ENCODE measurements at places on chromosomes 3 and 15. TPM values are rescaled to one million over a fixed set of nuclear protein-coding genes. Genes with fewer than 3 reads are reported as not detected.
A peak's percentile ranks its signal among the peaks of the same experiment; 100 is the strongest.

DNA sequence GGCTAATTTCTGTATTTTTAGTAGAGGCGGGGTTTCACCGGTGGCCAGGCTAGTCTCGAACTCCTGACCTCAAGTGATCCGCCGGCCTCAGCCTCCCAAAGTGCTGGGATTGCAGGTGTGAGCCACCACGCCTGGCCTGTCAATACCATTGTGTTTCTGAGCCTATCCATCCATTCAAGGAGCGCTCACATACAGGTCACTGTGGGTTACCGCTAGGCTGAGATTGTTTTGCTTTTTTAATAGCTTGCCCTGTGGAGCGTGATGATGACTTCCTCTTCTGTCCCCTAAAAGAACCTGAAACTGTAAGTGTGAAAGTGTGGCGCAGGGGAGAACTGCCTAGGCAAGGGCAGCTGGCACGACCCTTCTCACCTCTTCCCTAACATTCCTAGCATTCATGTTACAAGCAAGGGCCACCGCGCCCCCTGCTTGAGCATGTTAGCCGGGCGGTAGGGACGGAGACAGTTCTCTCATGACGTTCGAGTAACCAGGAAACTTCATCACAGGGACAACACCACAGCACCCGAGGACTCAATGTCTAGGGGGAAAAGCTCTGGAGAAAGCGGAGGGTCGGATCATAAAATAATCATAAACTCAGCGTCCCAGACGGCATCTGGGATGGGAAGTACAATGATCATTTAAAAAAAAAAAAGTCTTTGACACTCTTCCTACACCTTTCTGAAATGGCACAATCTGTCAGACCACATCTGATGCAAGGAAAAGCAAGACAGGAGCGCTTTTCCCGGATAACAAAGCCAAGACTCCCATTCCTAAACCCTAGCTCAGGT is 790 bp downstream of the LAMP3 start:
- H3K4me1 ChIP-seq: no peaks in the 10 kb centered on the region
- H3K27ac ChIP-seq: no peak overlapping the region
- no peaks in the 10 kb centered on the region for H3K27me3 ChIP-seq
- DNase-seq: no peak
- H3K4me3 ChIP-seq: peak overlapping the region; percentile 48

- H3K36me3 ChIP-seq: no peaks in the 10 kb centered on the region
- no peak overlapping the region for H3K27ac ChIP-seq
- H3K4me3 ChIP-seq: no peak overlapping the region
- H3K27me3 ChIP-seq: no peaks in the 10 kb centered on the region
These were observed 341.7 kb downstream of the CLSTN2 start for GRCh38 chr3:140276703-140277102.

DNA sequence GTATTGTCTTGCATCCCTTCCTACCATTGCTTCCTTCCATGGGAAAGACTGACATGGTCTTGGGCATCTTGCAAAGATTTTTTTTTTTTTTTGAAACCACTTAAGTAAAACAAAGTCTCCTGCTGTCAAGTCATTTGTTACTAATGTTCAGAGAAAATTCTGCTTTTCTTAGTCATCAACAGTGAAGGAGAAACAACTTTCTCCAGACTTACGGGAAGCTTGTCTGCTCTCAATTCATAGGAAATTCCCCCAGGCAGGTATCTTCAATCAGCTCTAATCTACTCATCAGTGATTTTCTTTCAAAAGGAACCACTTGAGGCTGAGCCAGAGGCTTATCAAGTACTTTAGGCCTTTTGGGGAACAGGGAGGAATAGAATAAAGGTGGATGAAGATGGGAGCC is 15.9 kb upstream of the DRD3 start:
- no peaks in the 10 kb centered on the region for H3K36me3 ChIP-seq
- DNase-seq: no peak
- H3K4me1 ChIP-seq: no peaks in the 10 kb centered on the region
- no peak overlapping the region for H3K27ac ChIP-seq

- no peaks in the 10 kb centered on the region for H3K4me1 ChIP-seq
- DNase-seq: no peak
- no peak overlapping the region for H3K27ac ChIP-seq
- H3K27me3 ChIP-seq: no peaks in the 10 kb centered on the region
These were observed 143.1 kb downstream of the CDIN1 start for GRCh38 chr15:36722555-36722954.

- H3K4me1 ChIP-seq: no peaks in the 10 kb centered on the region
- no peaks in the 10 kb centered on the region for H3K27me3 ChIP-seq
- no peak overlapping the region for H3K4me3 ChIP-seq
- H3K27ac ChIP-seq: no peak overlapping the region
- H3K36me3 ChIP-seq: no peaks in the 10 kb centered on the region
These were observed 39.7 kb downstream of the ESYT3 start for GRCh38 chr3:138474163-138474562.

DNA sequence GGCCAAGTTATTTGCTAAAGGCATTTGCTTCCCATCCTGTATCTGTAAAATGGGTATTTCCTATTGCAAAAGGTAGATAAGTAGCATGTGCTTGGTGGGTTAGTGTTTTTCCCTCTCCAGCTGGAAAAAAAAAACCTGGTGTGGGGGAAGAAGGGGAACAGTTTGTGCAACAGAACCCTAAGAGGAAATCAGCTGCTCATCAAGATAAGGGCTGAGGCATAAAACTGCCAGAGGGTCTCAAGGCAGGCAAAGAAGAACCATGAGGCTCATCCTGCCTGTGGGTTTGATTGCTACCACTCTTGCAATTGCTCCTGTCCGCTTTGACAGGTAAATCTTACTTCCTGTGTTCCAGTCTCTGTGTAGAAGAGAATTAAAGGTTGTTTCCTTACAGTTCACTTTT is at the start of gene CPA3:
TSS of gene CPA3 (plus strand) at position 248 of the 400 bp plus-strand sequence. CDS start at position 260, 12 bp downstream.
- H3K4me3 ChIP-seq: no peak within 1 kb of the TSS
- H3K27ac ChIP-seq: no peak within 1 kb of the TSS
- no peaks in the 10 kb centered on the region for H3K4me1 ChIP-seq
- H3K36me3 ChIP-seq: no peaks in the 10 kb centered on the region
- no peak for DNase-seq
- H3K27me3 ChIP-seq: no peaks in the 10 kb centered on the region

GRCh38 chr15:35151782-35152181 is 66.7 kb upstream of the NANOGP8 start:
- DNase-seq: no peak
- H3K4me1 ChIP-seq: no peaks in the 10 kb centered on the region
- no peak overlapping the region for H3K4me3 ChIP-seq
- H3K27ac ChIP-seq: no peak overlapping the region

- DNase-seq: peak; percentile 41
- H3K4me3 ChIP-seq: peak overlapping the region; percentile 76
- peak overlapping the region; percentile 62 for H3K27ac ChIP-seq
- H3K36me3 ChIP-seq: peaks cover 8% of the 10 kb centered on the region
- H3K27me3 ChIP-seq: no peaks in the 10 kb centered on the region
- H3K4me1 ChIP-seq: peaks cover 42% of the 10 kb centered on the region
These were observed 3.8 kb downstream of the FAM43A start for GRCh38 chr3:194689493-194689944.

GRCh38 chr3:39499651-39500273 is 32.3 kb downstream of the MOBP start:
- no peak overlapping the region for H3K4me3 ChIP-seq
- peaks cover 22% of the 10 kb centered on the region for H3K27me3 ChIP-seq
- no peak overlapping the region for H3K27ac ChIP-seq
- no peak for DNase-seq
- H3K4me1 ChIP-seq: no peaks in the 10 kb centered on the region

GRCh38 chr3:194571491-194572142 is 61.6 kb downstream of the TMEM44 start:
- peaks cover 16% of the 10 kb centered on the region for H3K4me1 ChIP-seq
- H3K4me3 ChIP-seq: no peak overlapping the region
- no peaks in the 10 kb centered on the region for H3K36me3 ChIP-seq
- no peak for DNase-seq

GRCh38 chr3:15535732-15536131 is 14.2 kb upstream of the COLQ start:
- H3K4me1 ChIP-seq: no peaks in the 10 kb centered on the region
- H3K27ac ChIP-seq: no peak overlapping the region
- no peak overlapping the region for H3K4me3 ChIP-seq
- H3K36me3 ChIP-seq: no peaks in the 10 kb centered on the region
- DNase-seq: no peak
- H3K27me3 ChIP-seq: no peaks in the 10 kb centered on the region

DNA sequence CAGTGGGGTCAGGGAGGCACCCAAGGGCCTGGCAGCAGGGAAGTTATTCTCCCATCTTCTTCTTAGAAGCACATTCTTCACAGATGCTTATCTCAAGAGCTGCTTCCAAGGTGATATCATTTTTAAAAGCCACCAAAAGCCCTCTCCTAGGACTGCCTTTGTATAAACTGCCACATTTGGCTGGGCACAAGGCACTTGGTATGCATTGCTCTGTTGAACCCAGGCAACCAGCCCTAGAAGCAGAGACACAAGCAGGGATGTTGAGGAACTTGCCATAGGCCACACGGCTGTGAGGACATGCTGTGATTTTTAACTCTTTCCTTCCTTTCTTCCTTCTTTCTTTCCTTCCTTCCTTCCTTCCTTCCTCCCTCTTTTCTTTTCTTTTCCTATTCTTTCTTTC is 7.4 kb upstream of the SLC6A1 start:
- H3K27ac ChIP-seq: no peak overlapping the region
- DNase-seq: no peak
- H3K4me1 ChIP-seq: no peaks in the 10 kb centered on the region
- peaks cover 35% of the 10 kb centered on the region for H3K27me3 ChIP-seq
- H3K4me3 ChIP-seq: no peak overlapping the region

GRCh38 chr3:188432802-188433520 is 279.0 kb downstream of the LPP start:
- no peak for DNase-seq
- no peaks in the 10 kb centered on the region for H3K27me3 ChIP-seq
- H3K4me1 ChIP-seq: no peaks in the 10 kb centered on the region
- no peak overlapping the region for H3K27ac ChIP-seq
- no peak overlapping the region for H3K4me3 ChIP-seq
- no peaks in the 10 kb centered on the region for H3K36me3 ChIP-seq

DNA sequence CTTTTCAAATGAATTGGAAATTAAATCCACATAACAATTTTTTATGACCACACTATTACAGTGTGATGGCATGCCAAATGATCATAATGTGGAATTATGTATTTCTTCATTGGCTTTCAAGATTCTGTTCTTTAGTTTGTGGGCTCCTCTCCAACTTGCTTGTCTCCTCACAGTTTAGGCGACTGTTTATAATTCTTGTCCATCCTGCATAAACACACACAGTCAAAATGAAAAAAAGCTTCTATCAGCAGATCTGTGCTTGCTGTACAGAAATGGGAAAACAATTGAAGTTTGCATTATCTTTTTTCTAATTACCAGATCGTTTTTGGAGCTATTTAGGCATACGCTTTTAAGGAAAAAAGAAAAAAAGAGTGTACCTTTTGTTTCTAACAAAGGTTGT is 37.0 kb downstream of the OPA1 start:
- H3K27me3 ChIP-seq: no peaks in the 10 kb centered on the region
- H3K4me1 ChIP-seq: peaks cover 2% of the 10 kb centered on the region
- DNase-seq: no peak
- H3K4me3 ChIP-seq: no peak overlapping the region
- H3K27ac ChIP-seq: no peak overlapping the region
- peaks cover 4% of the 10 kb centered on the region for H3K36me3 ChIP-seq

GRCh38 chr15:31083370-31083780 is 18.1 kb downstream of the TRPM1 start:
- H3K4me3 ChIP-seq: no peak overlapping the region
- no peaks in the 10 kb centered on the region for H3K27me3 ChIP-seq
- no peaks in the 10 kb centered on the region for H3K36me3 ChIP-seq
- H3K4me1 ChIP-seq: no peaks in the 10 kb centered on the region
- DNase-seq: no peak

DNA sequence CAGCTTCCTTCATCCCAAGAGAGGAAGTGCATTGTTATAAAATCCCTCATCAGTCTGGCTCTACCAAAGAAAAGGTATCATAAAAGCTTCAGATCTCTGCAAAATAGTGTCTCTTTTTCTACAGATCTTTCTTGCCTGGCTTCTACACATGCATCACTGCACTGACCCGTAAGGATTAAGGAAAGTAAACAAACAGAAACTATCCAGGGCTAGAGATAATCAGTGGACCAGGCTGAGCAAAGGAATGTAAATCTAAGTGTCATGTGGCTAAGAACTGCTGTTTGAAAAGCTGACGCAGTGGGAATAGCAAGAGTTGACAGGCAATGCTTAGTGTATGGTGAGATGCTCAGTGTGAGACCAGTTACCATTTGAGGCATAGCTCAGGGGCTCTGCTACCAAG is 339.7 kb downstream of the IL5RA start:
- H3K4me3 ChIP-seq: no peak overlapping the region
- no peak for DNase-seq
- H3K27me3 ChIP-seq: no peaks in the 10 kb centered on the region
- no peaks in the 10 kb centered on the region for H3K36me3 ChIP-seq
- H3K4me1 ChIP-seq: no peaks in the 10 kb centered on the region

DNA sequence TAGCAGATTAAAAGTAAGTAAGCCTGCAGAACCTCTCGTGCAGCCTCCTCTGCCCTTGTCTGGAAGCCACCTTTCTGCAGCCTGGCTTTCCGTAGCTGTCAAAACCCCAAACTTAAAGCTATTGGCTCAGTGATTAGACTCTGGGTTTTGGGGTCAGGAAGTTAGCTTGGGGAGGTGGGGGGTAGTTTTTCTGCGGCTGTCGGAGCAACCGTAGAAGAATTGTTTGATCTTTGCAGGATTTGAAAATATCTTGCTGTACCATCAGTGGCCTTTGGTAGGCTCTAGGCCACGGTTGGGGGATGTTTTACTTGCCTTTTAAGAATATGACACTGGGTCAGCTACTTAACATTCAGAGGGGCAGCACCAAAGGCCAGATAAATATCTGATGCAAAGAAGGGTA is 88.4 kb upstream of the RASGRP1 start:
- no peak overlapping the region for H3K27ac ChIP-seq
- peaks cover 16% of the 10 kb centered on the region for H3K27me3 ChIP-seq
- no peaks in the 10 kb centered on the region for H3K36me3 ChIP-seq
- DNase-seq: no peak
- H3K4me1 ChIP-seq: no peaks in the 10 kb centered on the region

GRCh38 chr15:36773698-36774097 is 194.3 kb downstream of the CDIN1 start:
- DNase-seq: no peak
- no peak overlapping the region for H3K27ac ChIP-seq
- H3K4me1 ChIP-seq: no peaks in the 10 kb centered on the region
- H3K4me3 ChIP-seq: no peak overlapping the region

GRCh38 chr15:70098461-70099166 is 897 bp upstream of the TLE3 start:
- H3K36me3 ChIP-seq: peaks cover 12% of the 10 kb centered on the region
- peak overlapping the region; percentile 97 for H3K27ac ChIP-seq
- H3K4me3 ChIP-seq: peak overlapping the region; percentile 76

CSPG5 gene
- total RNA-seq: 21.7 TPM

GOLGA8J gene
- 0.22 TPM for total RNA-seq

STAC gene
- 2.0 TPM for total RNA-seq

FOXB1 gene
- total RNA-seq: not detected

BDH1 gene
- 62.1 TPM for total RNA-seq

ZBTB20 gene
- 13.5 TPM for total RNA-seq

AAGAB gene
- total RNA-seq: 54.8 TPM

GABRR3 gene
- not detected for total RNA-seq

STRA6 gene
- total RNA-seq: 0.84 TPM

DUOXA2 gene
- not detected for total RNA-seq

ATP13A5 gene
- not detected for total RNA-seq

OCA2 gene
- not detected for total RNA-seq

MYO5C gene
- 0.63 TPM for total RNA-seq
